Stimulated activated CD4-positive, alpha-beta T cell treated with anti-CD3 and anti-CD28 coated beads, TNF-alpha, amount 100 ng/mL, for 48 hours (primary cell): ENCODE measurements at places on chromosomes 3 and 15.

GRCh38 chr3:61520966-61521628 lies 40.3 kb upstream of the PTPRG start:
- DNase-seq, result peak; percentile 48

DNA sequence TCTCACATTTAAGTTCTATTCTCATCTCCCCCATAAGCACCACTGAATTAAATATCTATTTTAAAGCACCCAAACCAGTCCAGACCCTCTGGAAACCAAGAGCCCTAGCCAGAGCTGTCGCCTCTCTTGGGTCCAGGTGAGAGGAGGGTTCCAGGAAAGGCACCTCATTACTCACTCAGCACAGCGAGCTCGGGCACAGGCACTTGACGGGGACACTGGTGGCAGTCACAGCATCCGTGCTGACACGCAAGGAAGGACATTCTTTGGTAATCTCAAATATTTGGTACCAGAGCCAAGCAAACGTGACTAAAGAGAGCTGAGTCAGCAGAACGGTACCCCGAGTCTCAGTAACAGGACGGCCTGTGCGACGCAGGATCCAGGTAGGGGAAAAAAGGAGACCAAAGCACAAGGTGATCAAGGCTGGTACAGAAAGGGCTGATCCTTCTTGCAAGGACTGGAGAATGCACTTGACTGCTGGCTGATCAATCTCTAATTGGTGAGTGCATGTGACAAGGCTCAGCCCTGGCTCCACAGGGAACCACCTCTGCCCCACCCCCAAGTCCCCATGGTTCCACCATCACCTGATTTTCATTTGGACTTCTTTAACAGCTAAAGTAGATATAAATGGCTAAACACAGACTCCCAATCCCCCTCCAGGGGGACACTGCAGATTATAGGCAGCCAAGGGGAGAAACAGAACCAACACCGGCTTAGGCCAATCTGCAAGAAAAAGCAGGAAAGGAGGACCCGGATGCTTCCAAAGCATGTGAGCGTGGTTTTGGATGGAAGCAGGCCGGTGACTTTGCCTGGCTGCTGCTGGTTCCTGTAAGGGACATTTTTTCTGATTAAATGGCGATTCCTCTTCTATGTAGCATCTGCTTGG lies 61.4 kb downstream of the CHCHD6 start:
- no peak for DNase-seq

GRCh38 chr15:41948490-41948889 lies 23.9 kb downstream of the EHD4 start:
- no peak for DNase-seq

DNA sequence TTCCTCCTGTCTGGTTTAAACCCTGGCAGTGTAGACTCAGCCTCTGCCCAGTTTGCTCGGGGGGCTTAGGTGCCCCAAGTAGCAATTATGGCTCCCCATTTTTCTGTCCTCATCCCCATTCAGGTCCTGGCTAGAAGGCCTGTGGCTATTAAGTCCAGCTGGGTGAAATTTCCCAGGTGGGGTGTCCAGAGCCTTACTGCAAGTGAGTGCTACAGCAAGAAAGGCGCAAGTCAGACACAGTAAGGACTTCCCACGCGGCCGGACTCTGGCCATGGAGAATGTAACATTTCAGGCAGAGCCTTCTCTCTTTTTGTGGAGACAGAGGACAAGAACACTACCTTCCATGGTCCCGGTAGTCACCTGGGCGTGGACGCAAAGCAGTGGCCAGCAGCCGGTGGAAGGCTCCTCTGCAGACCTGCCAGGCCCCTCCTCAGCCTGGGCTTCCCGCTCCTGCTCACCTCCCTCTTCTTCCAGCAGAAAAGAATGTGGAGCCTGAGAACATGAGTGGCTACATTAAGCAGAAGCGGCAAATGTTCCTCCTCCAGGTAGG lies 23.3 kb downstream of the CFAP100 start:
- no peak for DNase-seq

DNA sequence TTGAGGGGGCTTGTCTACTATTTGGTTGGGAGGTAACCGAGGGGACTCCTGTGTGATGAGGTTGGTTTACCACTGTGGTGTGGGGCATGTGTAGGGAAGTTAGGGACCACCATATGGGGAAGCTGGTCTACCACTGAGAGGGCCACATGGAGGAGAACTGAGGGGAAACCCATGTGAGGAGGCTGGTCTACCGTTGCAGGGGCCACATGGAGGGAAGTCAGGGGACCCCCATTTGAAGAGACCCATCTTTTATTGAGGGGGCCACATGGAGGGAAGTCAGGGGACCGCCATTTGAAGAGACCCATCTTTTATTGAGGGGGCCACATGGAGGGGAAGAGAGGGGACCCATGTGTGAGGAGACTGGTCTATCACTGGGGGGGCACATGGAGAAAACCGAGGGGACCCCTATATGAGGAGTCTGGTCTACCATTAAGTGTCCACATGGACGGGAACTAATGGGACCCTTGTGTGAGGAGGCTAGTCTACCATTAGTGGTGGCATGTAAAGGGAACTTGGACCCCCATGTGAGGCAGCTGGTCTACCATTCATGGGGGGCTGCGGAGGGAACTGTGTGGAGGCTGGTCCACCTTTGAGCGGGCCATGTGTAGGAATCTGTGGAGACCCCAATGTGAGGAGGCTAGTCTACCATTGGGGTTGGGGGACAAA lies 165.5 kb downstream of the FBLN2 start:
- no peak for DNase-seq

DNA sequence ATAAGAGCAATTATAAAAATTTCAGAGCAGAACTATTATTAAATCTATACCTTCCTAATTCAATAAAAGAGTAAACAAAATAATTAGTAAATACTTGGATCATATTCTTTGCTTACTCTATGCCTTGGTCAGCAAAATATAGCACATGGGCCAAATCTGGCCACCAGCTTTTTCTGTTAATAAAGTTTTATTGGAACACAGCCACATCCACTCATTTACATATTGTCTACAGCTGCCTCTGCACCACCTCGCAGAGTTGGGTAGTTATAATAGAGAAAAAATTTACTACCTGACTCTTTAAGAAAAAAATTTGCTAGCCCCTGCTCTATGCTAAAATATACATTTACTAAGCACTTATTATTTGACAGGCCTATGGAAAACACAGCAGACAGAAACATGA lies 32.2 kb upstream of the GANC start:
- no peak for DNase-seq

DNA sequence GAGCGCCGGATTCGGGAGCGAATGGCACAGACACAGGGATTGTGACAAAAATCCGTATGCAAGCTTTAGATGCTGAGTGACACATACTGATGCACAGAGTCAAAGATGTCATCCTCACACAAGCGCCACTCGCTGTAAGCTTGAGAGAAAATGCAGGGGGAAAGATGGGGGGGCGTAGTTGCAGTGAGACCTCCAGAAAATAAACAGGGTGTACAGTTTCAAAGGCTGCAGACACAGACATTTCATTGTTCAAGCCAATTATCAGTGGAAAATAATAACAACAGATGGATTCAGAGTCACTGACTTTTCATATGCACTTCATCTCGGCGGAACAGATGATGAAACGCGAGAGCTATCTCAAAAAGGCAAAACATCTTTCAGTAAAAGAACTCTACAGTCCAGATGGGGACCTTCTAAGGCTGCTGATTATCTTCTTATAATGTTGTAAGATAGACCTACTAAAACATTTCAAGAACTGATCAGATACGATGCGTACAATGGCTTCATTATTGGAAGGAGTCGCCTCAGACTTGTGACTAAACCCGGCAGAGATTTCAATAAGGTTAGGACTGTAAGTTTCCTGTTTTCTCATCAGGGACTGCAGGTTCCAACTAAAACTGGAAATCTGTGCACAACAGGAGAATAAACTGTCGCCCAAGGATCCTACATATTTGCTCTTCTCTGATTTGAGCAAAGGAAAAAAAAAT lies 275.4 kb downstream of the FOXP1 start:
- no peak for DNase-seq

- no peak for DNase-seq
These were observed 1.4 kb downstream of the ACTC1 start for GRCh38 chr15:34793901-34794300.

DNA sequence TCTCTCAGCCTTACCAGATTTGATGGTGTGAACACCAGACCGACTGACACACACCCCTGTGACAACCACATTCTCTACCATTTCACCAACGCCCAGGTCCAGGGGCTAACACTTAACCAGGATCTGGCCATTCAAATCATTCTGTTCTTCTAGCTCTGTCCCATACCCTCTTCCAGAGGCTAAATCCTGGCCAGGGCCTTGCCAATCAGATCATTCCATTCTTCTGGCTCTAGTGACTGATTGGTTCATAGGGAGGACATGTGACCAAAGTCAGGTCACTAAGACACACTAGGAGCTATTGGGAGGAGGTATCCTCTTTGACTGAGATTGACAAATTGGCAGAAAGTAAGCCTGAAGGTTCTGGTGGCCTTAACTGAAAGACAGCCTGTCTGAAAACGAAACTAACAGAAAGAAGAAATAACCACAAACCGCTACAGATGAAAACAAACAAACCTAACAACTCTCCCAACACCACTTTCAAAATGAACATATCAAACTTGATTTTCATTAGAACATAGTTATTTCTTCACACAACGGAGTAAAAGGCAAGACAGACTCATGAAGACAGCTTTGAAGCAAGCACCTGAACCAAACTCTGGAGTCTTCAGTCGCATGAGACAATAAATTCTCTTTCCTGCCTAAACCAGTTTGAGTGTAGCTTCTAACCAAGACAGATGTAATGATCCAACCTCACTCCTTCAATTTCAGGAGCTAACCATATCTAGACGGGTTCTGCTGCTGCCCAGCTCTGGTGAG lies 68.5 kb downstream of the TRANK1 start:
- DNase-seq, result no peak

- no peak for DNase-seq
These were observed 83.9 kb downstream of the PPARG start for GRCh38 chr3:12372741-12373280.

GRCh38 chr3:23017801-23018200 lies 185.3 kb upstream of the UBE2E2 start:
- DNase-seq, result no peak

DNA sequence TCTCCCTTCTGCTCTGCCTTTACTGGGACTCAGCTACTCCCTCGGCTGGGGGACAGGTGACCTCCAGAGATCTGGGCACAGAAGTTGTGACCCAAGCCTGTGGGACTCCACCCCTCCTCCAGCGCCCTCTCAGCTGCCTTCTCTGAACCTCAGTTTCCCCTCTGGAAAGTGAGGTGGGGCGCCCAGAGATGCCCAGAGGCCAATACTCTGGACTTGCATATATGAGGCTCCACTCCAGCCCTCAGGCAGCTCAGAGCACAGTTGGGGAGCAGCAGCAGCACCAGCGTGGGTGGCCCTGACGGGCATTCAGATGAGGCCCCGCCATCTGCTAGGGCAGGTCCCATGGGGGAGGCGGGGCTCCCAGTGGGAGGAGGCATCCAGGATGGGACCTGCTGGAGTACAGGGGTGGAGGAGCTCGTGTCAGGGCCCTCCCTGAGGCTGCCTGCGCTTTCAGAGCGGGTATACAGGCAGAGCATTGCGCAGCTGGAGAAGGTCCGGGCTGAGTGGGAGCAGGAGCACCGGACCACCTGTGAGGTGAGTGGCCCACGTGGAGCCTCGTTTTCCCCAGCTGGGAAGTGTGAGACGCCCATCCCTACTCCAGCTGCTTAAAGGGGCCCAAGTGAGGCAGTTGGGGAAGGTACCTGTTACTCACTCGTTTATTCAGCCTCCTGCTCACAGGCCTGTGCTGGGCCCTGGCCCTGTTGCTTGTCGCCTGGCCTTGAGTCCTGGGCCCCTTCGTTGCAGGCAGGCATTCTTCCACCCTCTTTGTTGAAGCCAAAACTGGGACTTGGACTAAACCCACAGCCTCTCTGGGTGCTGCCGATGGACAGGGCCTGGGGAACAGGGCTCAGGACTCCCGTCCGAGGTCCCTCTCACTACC lies 35.4 kb downstream of the PSTPIP1 start:
- DNase-seq, result no peak

- no peak for DNase-seq
These were observed 120.8 kb downstream of the DNAH12 start for GRCh38 chr3:57423335-57423734.

DNA sequence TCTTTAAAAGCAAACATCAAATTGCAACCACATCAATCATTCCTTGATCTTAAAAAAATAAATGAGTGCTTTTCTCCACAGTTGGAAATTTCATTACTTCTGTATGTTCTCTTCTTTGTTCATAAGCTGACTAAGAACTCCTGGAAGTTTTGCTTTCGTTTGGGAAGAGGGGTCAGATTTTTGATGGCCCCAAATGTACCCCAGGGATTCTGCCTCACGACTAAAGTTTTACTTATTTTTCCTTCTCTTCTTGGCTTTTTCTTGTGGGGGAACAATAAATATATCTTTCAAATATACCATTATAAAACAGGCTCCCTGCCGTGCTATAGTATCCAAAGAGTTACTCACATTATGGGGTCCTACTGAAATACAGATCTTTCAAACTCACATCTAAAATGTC lies 215.0 kb upstream of the CDIN1 start:
- no peak for DNase-seq

DNA sequence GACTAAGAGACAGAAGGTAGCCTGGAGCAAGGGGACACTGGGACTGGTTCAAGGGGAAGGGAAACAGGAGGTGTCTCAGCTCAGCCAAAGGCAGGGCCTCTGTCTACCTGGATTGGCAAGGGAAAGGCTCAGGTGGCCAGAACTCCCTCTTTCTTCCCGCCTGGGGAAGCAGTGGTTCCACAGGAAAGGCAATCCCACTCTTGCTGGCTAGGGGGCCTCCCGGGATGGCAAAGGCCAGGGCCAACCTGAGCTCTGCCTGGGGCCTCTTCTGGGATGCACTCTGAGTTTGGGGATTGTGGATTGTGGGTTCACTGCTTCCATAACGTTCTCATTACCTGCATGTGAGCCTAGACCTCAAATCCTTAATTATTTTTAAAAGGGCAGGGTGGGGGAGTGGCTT lies 13.0 kb upstream of the PARP6 start:
- DNase-seq, result no peak

- DNase-seq, result no peak
These were observed 49.0 kb upstream of the SEMA4B start for GRCh38 chr15:90151989-90152645.

GRCh38 chr3:144127014-144127413 lies 155.4 kb downstream of the DIPK2A start:
- DNase-seq, result no peak

DNA sequence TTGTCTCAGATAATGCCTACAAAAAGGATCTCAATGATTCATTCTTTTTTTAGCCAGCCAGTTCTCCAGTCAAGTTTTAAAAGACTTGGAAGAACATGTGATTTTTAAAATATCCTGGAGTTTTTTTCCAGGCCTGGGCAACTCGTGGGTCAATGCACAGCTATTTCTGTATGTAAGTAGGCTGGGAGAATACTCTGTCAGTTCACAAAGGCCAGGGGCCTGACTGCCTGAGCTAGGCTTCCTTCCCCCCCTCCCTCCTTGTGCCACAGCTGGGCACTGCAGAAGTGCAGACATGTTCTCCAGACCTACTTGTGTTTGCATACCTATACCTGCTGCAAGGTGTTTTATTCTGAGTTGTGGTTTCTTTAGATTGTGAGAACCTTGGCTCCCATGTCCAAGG lies 43.7 kb downstream of the CTDSPL start:
- DNase-seq, result no peak

- no peak for DNase-seq
These were observed 514.5 kb upstream of the DPPA4 start for GRCh38 chr3:109851854-109852253.
